CD14-positive monocyte (primary cell): ENCODE measurements at places on chromosomes 7 and 10.
A peak's percentile ranks its signal among the peaks of the same experiment; 100 is the strongest.

DNA sequence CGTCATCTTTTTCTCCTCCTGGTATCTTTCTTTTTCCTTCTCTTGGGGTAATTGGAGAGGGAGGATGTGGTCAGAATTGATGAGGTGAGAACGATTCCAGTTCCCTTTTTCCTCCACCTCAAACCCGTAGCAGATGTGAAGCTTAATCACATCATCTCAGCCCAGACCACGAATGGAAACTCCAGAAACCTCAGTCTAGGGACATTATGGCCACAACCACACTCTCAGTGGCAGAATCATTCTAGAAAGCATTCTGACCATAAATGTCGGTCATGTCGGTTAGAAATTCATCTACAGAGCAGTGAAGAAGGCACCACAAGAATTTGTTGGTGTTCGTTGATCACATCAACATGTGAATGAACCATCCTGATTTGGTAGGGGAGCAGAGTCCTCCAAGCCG is 78.7 kb downstream of the GATA3 start:
- peak; percentile 17 for DNase-seq

- DNase-seq = no peak
Observed at GRCh38 chr7:112022128-112022527, 184.1 kb downstream of the DOCK4 start.

GRCh38 chr7:78019447-78020135 is 221.0 kb downstream of the PHTF2 start:
- peak; percentile 29 for DNase-seq

- DNase-seq = no peak
Observed at GRCh38 chr10:66919248-66919647, 6.6 kb upstream of the LRRTM3 start.

DNA sequence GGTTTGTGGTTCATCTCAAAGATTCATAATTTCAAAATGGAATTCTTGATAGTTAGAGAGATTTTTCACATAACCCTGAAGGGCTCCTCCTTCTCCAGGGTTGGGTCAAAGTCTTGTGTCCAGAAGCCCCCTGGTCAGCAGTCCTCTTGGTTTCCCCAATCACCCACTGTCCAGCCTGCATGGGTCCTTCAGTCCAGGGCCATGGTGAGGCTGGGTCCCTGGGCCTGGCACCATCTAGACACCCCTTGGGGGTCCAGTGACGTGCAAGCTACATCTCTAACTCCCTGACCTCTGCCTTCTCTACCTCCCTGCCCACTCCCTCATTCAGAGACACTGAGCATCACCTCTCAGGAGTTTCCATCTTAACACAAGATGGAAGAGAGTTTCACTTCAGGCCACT is 26.1 kb downstream of the ANXA8 start:
- no peak for DNase-seq

- DNase-seq = no peak
Observed at GRCh38 chr10:113958631-113959382, 84.9 kb upstream of the ADRB1 start.

GRCh38 chr10:58054881-58055280 is 212.8 kb downstream of the IPMK start:
- no peak for DNase-seq

DNA sequence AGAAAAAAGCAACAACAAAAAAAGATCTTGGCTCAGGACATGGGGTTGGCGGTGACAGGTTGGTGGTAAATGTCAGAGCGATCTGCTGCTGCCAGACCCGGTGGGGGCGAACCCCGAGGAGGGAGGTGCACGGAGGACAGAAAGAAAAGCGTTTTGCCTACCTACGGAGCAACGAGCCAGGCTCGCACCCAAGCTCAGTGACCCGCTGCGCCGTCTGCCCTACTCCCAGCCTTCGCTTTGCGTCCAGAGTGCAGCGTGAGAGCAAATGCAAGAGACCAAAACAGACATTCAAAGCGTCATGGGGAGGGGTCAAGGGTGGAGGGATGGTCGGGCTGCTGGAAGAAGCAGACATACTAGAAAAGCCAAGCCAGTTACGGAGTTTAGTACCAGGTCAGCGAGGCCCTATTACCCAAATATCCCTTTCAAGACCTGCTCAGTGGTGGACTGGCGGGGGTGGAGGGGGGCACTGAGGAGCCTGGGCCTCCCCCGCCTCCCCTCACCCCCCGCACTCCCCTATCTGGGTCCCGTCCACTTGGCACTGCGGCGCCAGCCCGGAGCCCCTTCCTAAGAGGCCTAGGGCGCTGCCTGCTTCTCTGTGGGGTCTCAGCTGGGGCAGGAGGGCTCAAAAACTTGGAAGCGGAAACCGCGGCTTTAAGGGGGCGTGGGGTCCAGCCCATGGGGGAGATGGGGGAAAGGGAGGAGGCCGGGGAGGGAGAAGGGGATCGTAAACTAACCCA is 66.9 kb downstream of the SLC29A4 start:
- no peak for DNase-seq

- no peak for DNase-seq
Observed at GRCh38 chr7:117858712-117859111, 14.5 kb downstream of the CTTNBP2 start.

DNA sequence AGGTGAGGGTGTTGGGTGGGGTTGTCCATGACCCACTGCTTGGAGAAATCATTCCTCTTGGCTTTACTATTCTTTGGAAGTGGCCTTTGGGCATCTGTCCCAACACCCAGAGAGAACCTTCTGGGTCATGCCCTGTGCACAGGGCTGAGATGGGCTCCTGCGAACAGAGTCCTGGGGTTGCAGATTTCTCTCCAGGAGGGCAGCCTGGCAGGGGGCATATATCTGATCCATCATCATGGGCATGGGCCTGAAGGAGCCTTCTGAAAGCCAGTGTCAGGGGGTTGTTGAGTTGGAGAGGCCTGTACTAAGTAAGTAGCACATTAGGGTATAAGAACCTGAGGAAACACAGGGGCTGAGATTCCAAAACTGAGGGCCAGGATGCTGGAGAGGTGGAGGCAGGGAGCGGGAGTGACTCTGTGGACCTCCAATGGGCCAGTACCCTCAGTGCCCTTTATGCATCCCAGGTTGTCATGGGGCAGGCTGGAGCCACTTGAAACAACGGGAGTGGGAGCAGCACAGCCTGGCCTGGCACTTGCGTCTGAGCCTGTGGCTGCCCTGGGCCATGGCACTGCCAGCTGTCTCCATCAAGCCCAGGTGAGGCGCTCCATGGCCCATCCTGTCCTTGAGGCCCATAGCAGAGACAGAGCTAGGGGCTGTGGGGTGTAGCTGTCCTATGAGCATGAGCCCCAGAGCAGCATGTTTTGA is 203.7 kb downstream of the GRID1 start:
- no peak for DNase-seq

DNA sequence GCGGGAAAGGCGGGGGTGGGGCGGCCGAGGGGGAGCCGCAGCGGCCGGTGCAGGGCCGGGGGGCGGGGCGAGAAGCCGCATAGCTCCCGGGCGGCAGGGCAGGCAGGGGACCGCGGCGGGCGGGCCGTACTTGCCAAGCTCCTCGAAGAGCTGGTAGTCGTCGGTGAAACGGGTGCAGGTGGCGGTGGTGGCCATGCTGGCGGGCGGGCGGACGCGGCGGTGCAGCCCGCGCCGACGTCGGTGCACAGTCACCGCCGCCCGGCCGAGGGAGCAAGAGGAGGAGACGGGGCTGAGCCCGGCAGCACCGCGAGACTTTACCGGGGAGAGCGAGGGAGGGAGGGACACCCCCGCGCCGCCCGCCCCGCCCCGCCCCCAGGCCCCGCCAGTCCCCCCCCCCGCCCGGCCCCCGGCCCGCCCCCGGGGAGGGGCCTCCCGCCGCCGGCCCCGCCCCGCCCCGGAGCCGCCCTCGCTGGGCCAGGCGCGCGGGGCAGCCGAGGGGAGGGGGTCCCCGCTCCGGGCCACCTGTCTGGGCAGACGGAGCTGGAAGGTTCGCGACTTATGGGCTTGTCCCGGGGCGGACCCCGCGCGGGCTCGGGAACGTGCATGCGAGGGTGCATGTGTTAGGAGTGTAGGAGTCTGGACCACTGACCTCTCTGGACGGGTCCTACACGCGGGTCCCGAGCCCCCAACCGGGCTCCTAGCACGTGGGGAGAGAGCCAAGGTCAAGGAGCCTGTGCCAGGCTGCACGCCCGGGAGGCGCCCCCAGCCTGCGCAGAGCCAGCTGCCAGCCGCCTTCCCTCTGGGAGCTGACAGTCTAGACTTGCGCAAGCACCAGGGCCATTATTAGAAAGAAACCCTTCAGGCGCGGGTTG is at the start of gene CAMK2G:
Gene CAMK2G, minus strand, starts transcription at position 289 of the 872 bp plus-strand sequence. Its CDS starts 94 bp downstream, at position 195.
- DNase-seq = peak; percentile 86

DNA sequence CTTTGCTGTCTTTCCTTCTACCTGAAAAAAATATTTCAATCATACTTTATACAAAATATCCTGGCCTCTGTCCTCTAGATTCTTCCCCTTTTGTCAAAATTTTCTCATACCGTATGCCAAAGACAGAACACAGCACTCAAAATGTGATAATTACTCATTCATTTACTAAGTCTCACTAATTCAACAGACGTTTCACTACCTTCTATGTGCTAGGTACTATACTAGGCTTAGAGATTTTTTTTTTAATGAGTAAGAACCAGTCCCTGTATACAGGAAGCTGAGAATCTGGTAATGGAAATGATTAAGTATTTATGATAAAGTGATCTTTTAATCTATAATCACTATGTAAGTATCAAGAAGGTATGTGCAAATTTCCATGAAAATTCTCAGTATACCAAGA is 128.0 kb downstream of the ELAPOR2 start:
- no peak for DNase-seq

GRCh38 chr7:12637819-12638592 is 49.4 kb upstream of the ARL4A start:
- peak; percentile 55 for DNase-seq

DNA sequence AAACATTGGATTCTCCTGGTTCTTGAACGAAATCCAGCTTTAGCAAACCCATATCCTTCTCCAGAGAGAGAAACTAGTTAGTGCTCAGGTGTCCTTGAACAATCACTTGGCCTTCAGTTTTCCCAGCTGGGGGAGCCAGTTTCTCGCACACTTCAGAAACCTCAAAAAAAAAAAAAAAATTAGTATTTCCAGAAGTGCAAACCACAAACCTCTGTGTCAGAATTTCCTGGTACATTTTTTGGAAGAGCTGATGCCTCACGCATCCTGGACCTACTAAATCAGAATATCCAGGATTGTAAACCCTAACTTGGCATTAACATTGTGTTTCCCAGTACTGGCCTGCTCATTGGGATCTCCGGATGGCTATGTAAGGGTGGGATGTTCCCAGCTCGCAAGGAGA is 143.4 kb upstream of the EGR2 start:
- DNase-seq = no peak

DNA sequence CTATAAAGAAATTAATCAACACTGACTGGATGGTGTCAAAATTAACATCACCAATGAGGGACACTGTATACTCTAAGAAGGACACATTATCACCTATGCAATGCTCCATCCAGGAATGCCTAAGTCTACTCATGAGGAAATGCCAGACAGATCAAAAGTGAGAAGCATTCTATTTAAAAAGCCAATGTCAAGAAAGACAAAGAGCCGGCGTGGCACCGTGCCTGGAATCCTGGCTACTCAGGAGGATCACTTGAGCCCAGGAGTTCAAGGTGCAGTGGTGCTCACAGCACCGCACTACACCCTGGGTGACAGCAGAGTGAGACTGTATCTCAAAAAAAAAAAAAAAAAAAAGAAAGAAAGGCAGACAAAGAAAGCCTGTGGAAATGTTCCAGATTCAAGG is 45.5 kb upstream of the ANAPC16 start:
- DNase-seq = no peak

DNA sequence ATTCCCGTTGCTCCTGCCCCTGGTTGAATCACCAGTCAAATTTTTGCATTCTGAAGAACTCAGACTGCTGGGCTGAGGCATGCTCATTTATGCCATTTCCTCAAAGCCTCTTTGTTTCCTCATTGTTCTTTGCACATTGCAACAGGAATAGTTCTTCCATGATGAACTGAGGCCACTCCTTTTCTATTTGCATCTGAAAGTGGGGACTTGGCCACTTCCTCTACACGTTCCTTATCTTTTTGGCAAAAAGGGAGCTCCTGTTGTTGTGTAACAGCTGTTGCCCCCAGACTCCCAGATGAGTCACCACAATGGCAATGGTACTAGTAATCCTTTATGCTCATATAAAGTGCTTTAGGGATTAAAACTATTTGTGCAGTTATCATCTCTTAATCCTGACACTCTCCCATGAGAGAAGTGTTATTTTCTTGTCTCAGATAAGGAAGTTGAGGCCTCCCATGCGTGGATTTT is 20.1 kb upstream of the ITPRID1 start:
- peak; percentile 7 for DNase-seq

GRCh38 chr7:42138691-42139090 is 98.3 kb downstream of the GLI3 start:
- DNase-seq = no peak

GRCh38 chr10:52621635-52622079 is 150.9 kb downstream of the MBL2 start:
- DNase-seq = no peak

GRCh38 chr7:49166441-49166840 is 242.1 kb downstream of the CDC14C start:
- DNase-seq = no peak

- no peak for DNase-seq
Observed at GRCh38 chr10:121205625-121206024, 354.5 kb downstream of the WDR11 start.

- DNase-seq = no peak
Observed at GRCh38 chr10:99540657-99541531, 8.2 kb downstream of the NKX2-3 start.

DNA sequence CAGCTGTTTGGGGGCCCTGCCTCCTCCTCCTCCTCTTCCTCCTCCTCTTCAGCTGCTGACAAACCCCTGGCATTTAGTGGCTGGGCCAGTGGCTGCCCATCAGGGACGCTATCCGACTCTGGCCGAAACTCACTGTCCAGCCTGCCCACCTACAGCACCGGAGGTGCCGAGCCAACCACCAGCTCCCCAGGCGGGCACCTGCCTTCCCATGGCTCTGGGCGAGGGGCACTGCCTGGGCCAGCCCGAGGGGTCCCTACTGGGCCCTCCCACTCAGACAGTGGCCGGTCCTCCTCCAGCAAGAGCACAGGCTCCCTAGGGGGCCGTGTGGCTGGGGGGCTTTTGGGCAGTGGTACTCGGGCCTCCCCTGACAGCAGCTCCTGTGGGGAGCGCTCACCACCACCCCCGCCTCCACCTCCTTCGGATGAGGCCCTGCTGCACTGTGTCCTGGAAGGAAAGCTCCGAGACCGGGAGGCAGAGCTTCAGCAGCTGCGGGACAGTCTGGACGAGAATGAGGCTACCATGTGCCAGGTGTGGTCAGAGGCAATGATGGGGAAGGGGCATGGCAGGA is 4.1 kb downstream of the LZTS2 start:
- no peak for DNase-seq
